ENCODE measurements at places on chromosomes 6 and 20.

DNA sequence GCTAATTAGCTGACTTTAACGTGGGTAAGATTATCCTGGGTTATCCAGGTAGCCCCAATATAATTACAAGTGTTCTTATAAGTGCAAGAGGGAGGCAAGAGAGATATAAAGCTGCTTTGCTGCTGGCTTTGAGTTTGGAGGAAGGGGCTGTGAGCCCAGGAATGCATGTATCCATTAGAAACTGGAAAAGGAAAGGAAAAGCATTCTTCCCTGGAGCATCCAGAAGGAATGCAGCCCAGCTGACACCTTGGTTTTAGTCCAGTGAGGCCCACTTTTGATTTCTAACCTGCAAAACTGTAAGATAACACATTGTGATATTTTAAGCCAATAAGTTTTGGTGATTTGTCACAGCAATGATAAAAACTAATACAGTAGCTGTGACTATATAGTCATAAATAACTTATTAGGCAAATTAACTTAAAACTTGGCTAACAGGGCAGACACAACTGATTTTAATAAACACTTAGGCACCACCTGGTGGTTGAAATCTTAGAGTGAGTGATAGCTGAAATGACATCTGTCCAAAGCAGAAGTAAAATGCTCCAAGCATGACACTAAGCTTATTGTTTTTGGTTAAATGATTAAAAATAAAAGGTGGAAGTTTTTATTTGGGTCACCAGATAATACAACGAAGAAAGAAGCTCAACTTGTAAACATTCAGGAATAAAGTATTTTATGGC lies 35.6 kb downstream of the ADGRF4 start:
- no peak for DNase-seq

- no peak for DNase-seq
Measured at GRCh38 chr6:116764961-116765841, at the start of gene FAM162B. Gene FAM162B, minus strand, starts transcription at chr6:116765719. Its CDS starts 143 bp downstream, at chr6:116765576.

- no peak for DNase-seq
Measured at GRCh38 chr6:3281631-3282475, 23.1 kb downstream of the PSMG4 start.

DNA sequence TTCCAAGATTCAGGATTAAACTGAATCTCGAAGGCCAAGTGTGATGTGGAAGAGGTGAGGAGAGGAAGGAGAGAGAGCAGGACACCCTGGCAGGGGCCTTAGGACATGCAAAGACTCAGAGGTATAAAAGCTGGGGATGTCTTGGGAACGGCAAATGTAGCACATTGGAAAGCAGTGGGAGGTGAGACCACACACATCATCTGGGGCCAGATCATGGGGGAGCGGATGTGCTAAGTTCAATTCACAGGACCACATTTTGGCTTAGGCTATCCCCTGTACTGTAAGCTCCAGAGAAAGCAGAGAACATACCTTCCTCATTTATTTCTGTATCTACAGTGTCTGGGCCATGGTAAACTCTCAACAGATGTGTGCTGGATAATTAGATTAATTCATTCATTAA lies 59.5 kb upstream of the MBOAT1 start:
- DNase-seq, result no peak

GRCh38 chr6:43883847-43884651 lies 114.0 kb downstream of the VEGFA start:
- no peak for DNase-seq

DNA sequence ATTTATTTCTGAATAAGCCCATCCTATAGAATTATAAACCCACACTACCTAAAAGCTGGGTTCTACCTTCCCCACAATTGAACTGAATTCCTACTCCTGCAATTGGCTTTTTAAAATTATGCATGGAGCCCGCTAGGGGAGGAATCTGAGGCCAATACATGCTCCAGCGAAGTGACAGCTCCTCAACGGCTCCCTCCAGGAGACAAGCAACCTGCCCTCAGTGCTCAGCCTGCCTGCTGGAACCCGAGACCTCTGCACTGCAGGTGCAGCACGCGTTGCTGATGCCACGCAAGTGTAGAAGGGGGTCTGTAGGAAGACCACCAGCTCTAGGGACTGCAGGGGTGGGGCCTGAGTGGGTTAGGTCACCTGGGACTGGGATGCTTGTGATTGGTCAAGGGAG lies 170.2 kb upstream of the CDYL start:
- no peak for DNase-seq

DNA sequence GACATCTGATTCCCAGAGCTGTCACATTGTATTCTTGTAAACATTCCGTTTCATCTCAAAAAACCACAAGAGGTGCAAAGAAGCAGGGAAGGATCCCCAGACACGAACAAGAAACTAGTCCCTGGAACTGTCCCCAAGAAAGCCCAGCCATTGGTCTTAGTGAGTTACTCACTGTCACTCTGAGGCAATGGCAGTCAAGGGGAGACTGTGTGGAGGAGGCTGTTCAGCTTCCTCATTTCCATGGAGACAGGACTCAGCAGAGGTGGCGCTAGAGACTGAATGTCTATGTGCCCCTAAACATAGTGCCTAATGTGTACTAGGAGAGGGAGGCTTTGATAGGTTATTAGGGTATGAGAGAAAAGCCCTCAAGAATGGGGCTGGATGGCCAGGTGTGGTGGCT lies 11.1 kb downstream of the ULBP1 start:
- no peak for DNase-seq

DNA sequence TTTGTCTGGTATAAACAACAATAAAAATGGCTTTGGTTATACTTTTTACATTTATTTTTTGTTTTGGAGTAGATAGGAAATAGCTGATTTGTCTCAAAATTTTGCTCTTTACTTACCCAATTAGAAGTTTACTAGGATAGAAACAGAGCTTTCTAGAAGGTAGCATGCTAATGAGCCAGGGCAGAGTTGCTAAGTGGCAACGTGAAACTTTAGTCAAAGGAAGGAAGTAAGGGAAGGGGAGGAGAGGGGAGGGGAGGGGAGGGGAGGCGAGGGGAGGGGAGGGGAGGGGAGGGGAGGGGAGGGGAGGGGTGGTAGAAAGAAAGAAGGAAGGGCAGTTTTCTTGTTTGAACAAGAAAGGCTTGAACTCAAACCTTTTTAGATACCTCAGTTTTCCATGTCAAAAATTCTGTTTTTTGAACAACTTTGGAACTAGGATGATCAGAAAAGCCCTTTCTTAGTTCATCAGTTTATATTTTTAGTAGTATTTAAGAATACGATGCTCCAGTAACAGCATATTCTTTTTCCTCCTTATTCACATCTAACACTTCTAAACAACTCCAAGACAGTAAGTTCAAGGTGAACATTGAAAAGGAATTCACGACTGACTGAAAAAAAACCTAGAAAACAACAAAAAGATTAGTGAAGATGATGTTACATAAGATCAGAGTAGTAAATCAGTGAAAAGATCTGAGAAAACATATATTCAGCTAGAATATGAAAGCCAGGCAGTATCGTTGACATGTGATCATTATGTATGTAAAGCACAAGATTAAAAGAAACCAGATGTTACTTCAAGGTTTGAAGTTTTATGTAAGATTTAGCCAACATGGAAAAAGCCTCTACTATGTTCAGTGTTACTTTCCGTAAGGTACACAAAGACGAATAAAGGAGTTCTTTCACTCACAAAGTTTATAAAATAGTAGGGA lies 263.4 kb downstream of the ARHGAP18 start:
- DNase-seq, result no peak

- DNase-seq, result no peak
Measured at GRCh38 chr20:14361509-14362345, 24.3 kb upstream of the FLRT3 start.

GRCh38 chr6:68572975-68573374 lies 62.1 kb upstream of the ADGRB3 start:
- no peak for DNase-seq

GRCh38 chr6:5160206-5160605 lies 75.1 kb downstream of the PPP1R3G start:
- DNase-seq, result no peak

GRCh38 chr6:36547646-36548400 lies 544 bp upstream of the STK38 start:
- DNase-seq, result no peak

DNA sequence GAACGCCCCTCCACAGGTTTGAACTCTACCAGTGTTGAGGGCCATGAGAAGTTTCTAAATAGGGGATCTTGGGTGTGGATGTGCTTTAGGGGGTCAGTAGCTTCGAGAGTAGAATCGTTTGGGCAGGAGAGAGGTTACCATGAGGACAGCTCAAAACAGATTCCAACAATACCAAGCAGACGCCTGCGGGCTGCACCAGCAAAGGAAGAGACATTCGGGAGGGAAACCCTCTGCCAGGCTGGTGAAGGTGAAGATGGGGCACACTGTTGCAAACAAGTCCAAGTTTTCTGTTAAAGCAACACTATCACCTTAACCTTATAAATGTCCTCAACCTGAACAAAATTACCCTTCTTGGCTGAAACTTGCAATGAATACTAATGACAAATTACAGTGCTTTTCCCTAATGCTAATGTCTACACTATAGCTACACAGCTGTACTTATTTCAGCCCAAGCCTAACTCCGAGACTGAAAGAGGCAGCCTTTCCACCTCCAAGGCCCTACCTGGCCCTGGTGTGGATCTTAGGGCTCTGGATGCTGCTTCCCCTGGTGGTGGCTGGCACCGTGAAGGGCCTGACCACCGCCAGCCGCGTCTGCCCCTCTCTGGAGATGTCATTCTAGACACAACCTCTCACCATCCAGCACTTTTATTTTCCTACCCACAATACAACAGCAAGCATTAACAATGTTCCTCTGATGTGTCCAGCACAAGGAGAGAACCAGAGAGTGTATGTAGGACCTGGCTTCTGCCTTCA lies 80.1 kb downstream of the DLL1 start:
- no peak for DNase-seq

- no peak for DNase-seq
Measured at GRCh38 chr6:108353853-108354252, 59.0 kb downstream of the AFG1L start.
